ENCODE measurements at places on chromosomes 13 and 19.

- peak; percentile 65 for DNase-seq
Observed at GRCh38 chr13:20495087-20496023, 30.3 kb downstream of the CRYL1 start.

GRCh38 chr19:28521614-28522544 lies 691.1 kb downstream of the UQCRFS1 start:
- DNase-seq: no peak

DNA sequence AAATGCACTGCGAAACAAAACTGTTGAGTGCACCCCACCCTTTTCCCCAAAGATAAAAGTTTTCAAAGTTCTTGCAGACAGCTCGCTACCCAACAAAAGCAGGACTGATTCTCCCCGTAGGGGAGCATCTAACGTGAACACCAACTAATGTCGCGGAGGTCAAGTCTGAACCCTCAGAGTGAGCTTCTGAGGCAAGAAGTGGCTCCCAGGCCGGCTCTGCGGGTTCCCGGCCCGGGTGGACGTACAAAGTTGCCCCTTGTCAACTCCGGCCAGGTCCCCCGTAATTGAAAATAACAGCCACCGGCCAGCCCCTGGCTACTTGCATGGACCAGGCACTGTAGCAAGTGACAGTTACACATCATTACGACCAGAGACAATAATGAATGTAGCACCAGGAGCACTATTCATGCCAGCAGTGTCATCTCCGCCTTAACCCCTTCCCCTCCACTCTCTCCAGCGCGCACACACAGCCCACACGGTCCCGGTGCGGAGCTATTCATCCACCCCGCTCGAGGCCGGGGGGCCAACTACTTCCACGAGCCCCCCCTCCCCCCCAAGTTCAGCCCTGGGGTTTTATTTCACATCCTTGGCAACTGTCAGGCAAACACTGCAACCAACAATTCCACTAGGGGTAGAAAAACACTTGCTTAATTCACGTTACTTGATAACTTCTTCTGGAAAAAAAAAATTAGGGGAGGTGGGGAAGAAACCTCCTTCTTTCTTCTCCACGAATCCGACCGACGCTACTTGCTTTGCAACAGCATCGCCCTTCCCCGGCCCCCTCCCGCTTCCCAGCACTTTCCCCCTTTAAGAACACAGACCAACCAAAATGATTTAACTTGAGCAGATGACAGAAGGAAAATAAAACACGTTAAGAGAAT lies 1.2 kb downstream of the KLF12 start:
- DNase-seq: peak; percentile 2

GRCh38 chr13:85405316-85405897 lies 393.8 kb downstream of the SLITRK6 start:
- DNase-seq: no peak

DNA sequence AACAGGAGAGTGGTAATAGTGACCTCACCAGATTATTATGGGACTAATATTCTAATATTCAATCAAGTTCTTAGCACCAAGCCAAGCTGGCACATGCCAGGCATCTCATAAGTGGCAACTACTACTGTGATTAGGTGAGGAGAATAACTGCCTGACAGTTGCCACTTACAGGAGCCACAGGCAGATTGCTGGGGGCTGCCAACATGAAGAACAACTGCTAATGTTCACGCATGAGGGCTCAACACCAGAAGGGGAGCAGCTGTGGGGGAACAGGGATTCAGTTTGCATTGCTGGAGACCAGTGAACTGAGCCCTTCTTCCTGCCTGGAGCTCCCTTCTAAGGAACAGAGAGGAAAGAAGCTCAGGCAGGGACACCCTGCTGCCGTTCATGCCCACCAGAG lies 504.5 kb downstream of the FOXO1 start:
- DNase-seq: no peak
